ENCODE measurements at places on chromosomes 16 and 17.

- no peak for DNase-seq
These were observed 308.0 kb downstream of the MAP2K6 start for GRCh38 chr17:69722518-69722917.

DNA sequence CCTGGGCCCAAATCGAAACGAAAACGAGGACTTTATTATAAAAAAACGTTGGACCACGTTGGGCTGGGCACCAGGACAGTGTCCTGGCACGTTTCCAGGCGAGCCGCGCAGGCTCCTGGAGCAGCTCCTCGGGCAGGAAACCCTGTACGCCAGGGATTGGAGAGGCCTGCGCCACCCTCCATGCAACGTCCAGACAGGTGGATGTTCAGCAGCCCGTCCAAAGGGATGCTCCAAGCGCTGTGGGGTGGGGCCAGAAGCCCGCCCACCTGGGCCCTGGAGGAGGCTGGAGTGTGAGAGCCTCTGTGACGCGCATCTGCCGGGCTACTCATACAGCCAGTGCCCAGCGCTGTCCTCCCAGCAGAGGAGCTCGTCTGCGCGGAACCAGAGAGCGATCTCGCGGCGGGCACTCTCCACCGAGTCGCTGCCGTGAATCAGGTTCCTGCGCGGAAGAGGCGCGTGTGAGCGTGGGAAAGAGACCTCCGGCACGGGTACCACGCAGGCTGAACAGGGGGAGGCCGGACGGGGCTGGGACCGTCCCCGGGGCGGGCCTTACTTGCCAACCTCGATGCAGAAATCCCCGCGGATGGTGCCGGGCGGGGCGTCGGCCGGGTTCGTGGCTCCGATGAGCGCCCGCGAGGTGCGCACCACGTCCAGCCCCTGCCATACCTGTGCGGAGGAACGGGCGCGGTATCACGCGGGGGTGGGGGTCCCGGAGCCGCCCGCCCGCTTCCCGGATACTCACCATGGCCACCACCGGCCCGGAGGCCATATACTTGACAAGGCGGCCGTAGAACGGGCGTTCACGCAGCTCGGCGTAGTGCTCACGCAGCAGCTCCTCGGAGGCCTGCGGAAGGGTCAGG, 785 bp downstream of the NME3 start:
- peak; percentile 69 for DNase-seq

- DNase-seq = no peak
These were observed 10.6 kb downstream of the GPRC5B start for GRCh38 chr16:19874026-19874425.

- DNase-seq = no peak
These were observed 432.8 kb upstream of the CDH5 start for GRCh38 chr16:65933703-65934102.

DNA sequence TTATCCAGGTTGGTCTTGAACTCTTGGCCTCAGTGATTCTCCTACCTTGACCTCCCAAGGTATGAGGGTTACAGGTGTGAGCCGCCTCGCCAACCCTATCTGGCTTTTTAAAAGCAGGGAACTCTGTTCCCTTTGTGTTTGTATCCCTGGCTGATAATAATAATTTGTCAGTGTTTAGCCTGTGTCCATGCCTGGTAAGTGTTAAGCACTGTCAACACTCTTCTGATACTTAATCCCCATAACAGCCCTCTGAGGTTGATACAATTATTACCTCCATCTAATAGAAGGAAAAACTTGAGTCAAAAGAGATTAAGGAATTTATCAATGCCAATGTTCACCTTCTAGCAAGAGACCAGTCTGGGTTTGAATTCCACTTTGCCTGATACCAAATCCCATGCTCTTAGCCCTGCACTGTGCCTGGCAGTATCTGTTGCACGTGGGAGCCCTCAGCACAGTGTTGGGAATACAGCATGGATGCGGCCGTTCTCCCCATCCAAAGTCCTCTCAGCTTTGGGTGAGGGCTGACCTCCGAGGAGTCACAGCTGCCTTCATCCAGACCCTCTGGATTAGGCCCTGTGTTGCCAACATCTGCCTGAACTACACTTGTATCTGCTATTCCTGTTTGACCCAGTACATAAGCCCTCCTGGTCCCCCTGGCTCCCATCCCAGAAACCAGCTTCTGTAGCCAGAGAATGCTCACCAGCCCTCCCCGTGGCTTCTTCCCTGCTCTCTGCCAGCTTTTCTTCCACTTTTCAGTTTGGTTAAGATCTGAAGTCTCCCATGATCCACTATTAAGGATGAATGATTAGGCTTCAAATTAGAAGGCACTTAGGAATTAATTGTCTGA, 335.6 kb upstream of the ASIC2 start:
- DNase-seq = no peak

- no peak for DNase-seq
These were observed 28.8 kb downstream of the ANKFN1 start for GRCh38 chr17:56182081-56182480.

GRCh38 chr16:85347213-85347591, 234.9 kb upstream of the CIBAR2 start:
- no peak for DNase-seq

GRCh38 chr17:13792314-13792713, 190.6 kb upstream of the HS3ST3A1 start:
- no peak for DNase-seq

DNA sequence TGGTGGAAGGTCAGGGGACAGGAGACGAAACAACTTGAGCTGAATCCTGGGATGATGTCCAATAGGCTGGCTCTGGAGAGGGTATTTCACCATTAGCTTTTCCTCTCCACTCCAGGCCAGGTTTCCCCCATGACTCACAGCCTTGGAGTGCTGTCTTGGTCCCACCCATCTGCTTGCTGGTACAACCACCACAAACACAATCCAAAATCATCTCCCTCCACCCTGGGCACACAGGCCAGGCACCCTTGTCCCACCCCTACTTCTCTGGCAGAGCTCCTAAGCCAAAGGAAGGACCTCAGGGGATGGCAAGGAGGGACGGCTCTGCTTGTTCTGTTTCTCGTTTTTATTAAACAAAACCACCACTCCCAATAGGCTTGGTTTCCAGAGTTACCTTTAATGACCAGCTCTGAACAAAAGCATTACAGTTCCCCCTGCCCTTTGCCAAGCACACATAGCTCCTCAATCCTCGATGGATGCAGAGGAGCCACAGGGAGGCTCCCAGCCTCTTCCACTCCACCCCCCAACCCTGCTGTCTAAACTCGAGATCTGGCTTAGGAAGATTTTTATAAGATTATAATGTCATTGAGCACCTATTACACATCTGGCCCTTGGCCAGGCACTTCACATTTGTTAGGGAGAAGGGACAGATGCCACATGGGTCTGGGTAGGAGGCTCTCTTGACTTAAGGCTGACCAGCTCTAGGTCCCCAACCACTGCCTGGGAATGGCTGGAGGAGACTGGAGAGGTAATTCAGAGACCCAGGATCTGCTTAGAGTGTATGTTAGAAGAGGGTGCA, 13.3 kb downstream of the CAVIN1 start:
- DNase-seq = no peak

- DNase-seq = no peak
These were observed 583 bp upstream of the ZNF747 start for GRCh38 chr16:30535106-30535776.

DNA sequence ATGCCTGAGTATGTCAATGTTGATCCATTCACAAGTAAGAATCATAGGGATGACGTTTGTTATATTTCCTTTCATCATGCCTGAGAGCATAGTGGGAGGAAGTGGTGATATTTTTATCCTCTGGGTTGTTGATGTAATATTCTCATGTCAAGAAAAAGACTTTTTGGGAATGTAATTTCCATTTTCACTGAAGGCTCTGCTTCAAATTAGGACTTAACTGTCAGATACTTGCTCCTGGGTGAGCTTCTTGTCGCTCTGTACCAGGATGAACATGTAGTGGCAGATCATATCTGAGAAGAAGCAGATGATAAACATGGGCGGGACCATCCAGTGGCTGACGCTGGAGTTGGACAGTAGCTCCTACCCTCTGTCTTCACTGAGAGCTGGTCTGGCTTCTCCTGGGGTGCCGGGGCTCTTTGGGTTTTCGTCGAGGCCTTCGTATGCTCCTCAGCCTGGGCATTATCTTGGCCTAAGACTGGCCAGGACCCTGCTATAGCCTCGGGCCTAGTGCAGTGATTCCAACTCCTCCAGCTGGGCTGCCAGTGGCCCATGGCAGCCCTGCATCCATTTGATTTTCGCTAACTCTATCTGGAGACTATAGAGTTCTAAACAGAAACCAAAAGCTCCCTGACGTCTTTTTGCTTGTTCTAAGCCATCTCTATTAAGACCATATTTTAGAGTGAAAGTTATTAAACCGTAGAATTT, 19.7 kb downstream of the CYB5B start:
- no peak for DNase-seq

GRCh38 chr17:78986649-78987328, 7.1 kb upstream of the LGALS3BP start:
- no peak for DNase-seq

DNA sequence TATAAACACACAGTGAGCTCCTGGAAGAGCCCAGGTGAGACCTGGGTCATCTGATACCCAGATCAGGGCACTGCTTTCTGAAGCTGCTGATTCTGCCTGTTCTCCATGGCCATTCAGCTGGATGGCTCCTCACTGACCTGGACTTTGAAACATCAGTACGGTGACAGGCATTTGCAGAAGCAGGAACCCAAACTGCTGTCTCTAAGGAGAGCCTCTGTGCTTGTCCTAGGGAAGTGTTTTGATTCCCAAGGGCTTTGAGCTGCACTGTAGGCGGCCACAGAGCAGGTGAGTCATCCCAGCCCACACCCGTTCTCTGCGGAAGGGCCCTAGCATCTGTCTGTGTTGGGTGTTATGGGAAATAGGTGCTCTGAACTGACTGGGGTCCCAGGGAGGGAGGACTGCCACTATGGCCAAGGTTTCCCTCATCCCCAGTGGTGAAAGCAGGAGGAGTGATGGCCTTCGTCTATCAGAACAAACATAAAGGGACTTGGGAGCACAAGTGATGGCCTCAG, 60.7 kb upstream of the ADCY9 start:
- no peak for DNase-seq

DNA sequence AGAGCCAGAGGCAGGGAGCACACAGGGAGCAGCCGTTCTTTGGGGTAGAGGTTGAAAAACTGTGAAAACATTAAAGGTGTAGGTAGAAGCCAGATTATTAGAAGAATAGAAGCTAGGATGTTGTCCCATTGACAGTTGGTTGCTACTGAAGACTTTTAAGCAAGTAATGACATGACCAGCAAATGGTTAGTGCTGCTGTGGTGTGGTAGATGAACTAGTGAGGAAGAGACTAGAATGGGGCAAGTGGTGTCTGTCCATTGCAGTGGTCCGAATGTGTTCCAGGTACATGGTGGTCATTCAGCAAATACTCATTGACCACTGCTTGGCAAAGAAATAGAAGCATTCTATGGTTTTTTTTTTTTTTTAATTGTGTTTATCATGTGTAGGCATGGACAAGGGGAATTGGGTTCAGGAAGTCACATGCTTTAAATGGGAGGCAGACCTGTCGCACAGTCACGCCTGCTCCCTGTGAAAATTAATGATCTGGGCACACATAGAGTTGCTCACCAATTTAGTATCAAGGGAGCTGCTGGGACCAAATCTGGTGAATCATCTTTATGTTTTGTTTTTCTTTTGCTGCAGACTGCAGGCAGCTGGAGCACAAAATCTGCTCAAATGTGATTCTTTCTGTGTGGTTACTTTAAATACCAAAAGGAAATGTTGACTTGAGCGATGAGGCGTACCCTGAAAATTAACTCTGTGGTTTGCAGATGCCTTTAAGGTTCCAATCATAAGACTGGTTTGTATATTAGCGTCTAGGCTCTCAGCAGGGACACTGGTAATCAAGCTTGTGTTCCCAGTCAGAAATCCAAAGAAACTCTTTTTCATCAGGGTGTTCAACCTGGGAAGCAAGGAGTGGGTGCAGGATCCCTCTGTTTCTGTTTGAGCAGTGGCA, 30.7 kb downstream of the YPEL2 start:
- no peak for DNase-seq

Data from NCI-H1105 treated with DMSO at 0.1 percent for 48 hours (cell line).